Fibroblast of skin of abdomen (primary cell): ENCODE measurements at places on chromosomes 1 and 21.

GRCh38 chr1:202623075-202623474 lies 87.2 kb downstream of the SYT2 start:
- DNase-seq, result peak; percentile 63

- DNase-seq, result no peak
These were observed 98.4 kb upstream of the TARDBP start for GRCh38 chr1:10914056-10914455.

GRCh38 chr21:31846690-31847089 lies 26.1 kb upstream of the HUNK start:
- DNase-seq, result no peak

DNA sequence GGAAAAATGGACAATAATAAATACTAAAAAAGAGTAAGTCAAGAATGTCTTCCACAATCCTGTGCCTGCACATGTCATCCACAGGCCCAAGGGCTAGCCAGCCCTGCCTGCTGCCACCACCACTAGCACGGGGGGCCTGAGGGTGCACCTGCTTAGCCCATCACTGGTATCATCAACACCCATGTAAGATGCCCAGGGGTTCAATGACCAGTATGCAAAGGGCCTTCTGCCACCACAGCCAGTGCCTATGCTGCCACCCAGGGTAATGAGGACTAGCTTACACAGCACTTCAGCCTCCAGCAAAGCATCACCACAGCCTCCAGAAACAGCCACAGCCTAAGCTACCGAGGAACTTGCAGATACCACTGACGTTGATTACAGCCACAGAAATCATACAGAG lies 46.3 kb downstream of the POFUT2 start:
- DNase-seq, result no peak

GRCh38 chr1:159067699-159068621 lies 8.6 kb downstream of the AIM2 start:
- no peak for DNase-seq

DNA sequence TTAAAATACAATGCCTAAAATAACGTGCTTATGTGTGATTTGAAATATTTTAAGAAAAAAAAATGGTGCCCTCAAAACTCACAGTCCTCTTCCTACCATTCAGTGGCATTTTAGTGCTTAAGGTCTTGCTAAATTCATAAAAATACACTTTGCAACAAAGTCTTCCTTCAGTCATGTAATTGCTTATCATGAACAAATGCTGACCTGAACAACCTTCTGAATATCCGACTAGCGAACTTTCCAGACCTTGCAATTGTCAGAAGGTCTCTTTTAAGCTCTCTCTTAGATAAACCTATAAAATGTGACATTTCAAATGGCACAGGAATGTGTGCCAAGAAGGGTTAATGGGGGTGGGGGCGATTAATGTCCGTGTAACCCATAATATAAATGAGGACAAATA lies 858 bp downstream of the BRINP3 start:
- no peak for DNase-seq

- peak; percentile 74 for DNase-seq
These were observed 25.5 kb upstream of the MTMR11 start for GRCh38 chr1:149962039-149962647.

GRCh38 chr1:148307583-148308185 lies 155.6 kb upstream of the NBPF11 start:
- DNase-seq, result no peak

DNA sequence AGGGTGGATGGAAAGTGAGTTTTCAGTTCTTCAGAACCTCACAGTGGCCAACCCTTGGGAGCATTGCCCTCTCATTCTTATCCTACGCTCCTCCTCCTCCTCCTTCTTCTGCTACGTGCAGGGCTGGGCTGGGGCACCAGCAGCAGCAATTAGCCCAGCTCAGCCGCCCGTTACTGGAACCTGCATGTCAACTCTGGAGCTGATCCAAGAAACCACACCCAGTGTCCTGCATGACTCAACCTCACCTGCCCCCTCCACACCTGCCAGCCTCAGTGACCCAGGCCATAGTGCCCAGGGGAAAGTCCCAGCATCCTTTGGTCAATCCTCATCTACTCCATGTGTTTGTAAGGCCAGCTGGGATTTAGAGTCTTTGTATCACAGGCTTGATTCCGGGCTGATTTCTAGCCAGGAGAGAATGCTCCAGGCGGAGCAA lies 12.6 kb downstream of the ELF3 start:
- no peak for DNase-seq

GRCh38 chr1:22247527-22248245 lies 104.8 kb upstream of the WNT4 start:
- DNase-seq, result no peak

DNA sequence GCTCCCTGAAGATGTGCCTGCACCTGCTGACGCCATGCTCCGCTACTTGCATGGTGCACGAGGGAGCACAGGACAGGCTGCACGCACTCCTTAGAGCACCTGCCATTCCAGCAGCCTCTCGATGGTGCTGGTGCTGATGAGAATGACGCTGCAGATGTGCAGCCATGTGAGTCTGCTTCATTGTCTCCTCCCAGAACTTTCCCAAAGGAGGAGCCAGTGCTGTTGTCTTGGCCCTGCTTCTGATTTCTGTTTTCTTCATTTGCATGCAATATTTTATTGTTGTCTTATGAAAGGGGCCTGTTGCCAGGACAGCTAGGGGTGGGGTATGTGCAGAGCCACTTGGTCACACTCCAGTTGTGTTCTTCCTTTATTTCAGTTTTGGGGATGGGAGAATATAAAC lies 70.1 kb downstream of the PCBP3 start:
- no peak for DNase-seq

GRCh38 chr21:33682992-33683627 lies 40.8 kb downstream of the ITSN1 start:
- peak; percentile 93 for DNase-seq

- no peak for DNase-seq
These were observed 18.0 kb upstream of the OLIG1 start for GRCh38 chr21:33051925-33052324.

- no peak for DNase-seq
These were observed 3.8 kb upstream of the NBPF1 start for GRCh38 chr1:16617114-16617631.

DNA sequence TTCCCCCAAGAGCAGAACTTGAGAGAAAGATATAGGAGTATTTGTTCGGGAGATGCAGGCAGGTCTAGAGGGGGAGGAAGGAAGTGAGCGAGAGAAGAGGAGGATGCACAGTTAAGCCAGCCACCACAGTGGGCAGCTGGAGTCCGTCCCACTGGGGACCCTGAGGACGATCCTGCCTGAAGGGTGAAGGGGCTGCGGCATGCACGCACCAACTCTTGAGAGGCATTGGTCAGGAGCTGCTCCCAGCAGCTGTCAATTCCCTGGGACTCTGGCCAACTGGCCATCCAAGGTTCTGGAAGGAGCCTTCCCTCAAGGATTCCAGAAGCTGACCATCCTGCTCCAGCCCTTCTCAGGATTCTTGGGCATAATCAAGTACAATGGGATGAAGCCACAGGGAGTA lies 246.9 kb downstream of the MATN1 start:
- no peak for DNase-seq

DNA sequence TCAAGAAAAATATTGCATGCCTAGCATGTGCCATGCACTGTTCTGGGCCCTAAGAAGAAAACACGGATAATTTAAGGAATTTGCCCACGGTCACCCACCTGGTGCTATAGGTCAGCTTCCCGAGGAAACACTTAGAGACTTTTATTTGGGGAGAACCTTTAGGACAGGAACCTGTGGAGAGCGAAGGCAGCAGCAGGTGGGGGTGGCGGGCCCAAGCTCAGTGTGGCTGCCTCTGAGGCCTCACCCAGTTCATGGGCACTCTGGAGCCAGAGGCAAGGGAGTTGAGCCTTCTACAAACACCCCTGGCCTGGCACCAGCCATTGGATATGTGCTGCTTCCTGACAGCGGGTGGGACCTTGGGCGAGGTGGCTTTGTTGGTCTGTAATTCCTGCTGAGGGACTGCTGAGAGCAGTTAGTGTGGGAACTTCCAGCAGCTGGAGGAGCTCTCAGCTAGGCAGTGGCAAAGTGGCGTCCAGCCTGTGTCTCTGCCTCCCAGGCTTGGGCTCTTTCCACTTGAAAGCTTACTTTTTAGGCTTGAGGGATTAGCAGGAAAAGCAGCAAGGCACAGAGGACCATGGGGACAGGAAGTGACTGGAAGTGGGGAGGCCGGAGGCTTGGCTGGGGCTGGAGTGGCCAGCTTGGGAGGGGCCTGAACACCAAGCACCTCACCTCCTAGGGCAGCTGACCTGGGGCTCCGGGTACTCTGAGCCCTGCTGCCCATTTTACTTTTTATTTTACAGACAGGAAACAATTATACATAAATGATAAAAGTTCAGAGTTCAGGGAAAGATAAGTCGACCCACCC lies 19.1 kb downstream of the MRPL37 start:
- DNase-seq, result no peak

- DNase-seq, result no peak
These were observed 117.4 kb upstream of the RAB3GAP2 start for GRCh38 chr1:220389634-220390033.

GRCh38 chr21:41170442-41170841 lies 2.5 kb downstream of the BACE2 start:
- DNase-seq, result peak; percentile 27

- no peak for DNase-seq
These were observed 25.3 kb downstream of the KCND3 start for GRCh38 chr1:111963985-111964738.

DNA sequence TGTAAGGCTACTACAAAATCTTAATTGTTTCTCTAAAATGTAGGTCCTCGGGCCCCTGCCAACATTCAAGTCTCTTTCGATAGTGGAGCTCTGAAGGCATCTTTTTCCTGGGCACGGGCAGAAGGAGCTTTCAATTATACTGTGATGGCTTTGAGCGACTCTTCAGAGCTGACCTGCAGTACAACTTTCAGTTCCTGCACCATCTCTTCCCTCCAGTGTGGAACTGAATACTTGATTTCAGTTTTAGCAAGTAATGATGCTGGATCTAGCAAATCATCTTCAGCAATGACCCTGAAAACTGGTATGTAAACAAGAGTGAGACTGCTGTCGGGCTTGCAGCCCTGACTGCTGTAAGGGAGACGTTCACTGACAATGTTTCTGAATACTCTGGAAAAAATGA lies 9.6 kb downstream of the FNDC7 start:
- DNase-seq, result no peak

DNA sequence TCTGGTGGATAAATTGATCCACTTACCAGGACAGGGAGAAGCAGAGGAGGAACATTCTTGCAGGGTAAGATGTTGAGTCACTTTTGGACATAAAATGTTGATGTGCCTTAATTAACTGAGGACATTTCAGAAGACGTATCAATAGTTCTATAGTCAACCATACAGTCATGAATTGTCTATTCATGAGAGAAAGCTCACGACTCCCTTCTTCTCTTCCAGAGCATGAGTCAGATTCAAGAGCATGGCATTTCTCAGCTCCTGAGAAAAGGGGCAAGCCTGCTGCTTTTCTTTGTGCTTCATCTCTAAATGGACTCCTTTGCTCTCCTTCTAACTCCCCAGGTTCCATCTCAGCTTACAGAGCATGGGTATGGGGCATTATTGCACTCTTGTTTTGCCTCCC lies 55.7 kb downstream of the ADGRL4 start:
- no peak for DNase-seq

DNA sequence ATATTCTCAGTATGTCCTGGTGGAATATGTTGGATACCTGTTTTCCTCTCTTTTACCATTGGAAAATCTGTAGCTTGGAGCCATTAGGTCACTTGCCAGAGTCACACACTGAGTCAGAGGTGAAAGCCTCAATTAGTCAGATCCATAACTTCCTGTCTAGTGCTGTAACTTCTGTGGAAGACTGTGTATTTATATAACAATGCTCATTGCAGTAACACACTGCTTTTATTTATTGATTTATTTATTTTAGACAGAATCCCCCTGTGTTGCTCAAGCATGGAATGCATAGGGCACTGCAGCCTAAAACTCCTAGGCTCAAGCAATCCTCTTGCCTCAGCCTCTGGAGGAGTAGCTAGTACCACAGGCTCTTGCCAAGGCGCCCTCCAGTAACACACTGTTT lies 1.3 kb upstream of the DOCK7 start:
- DNase-seq, result peak; percentile 58

DNA sequence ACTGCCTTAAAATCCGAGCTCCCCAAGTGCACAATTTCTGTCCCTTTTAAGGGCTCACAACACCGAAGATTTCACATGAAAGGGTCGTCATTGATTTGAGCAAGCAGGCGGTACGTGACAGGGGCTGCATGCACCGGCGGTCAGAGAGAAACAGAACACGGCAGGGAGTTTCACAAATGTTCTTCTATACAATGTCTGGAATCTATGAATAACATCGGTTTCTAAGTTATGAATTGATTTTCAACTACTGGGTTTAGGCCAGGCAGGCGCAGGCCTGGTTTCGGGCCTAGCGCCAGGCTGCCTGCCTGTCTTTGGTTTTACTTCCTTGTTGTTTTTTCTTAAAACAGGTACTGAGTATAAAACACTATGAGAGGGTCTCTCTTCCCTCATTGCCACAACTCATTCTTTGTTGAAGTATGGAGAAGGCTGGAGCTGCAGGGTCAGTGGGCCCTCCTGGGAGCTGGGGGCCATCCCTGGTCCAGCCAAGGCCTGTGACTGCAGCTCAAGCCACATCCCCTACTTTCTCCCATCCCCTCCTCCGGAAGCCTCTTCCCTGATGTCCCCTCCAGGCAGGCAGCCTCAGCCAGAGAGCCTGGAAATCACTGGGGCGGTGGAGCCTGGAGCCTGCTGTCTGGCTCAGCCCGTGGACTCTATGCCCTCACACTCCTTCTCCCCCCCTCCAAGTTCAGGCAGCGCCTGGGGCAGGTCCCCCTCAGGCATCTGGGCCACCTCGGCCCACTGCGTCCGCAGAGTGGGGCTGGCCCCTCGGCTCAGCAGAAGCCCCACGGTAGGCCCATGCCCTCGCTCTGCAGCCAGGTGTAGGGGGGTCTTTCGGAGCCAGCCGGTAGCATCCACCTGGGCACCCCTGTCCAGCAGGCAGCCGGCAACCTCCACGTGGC lies 2.4 kb downstream of the ANKRD65 start:
- no peak for DNase-seq

GRCh38 chr1:7669559-7670311 lies 101.4 kb upstream of the VAMP3 start:
- peak; percentile 37 for DNase-seq

GRCh38 chr21:32383812-32384211 lies 9.0 kb downstream of the URB1 start:
- no peak for DNase-seq

DNA sequence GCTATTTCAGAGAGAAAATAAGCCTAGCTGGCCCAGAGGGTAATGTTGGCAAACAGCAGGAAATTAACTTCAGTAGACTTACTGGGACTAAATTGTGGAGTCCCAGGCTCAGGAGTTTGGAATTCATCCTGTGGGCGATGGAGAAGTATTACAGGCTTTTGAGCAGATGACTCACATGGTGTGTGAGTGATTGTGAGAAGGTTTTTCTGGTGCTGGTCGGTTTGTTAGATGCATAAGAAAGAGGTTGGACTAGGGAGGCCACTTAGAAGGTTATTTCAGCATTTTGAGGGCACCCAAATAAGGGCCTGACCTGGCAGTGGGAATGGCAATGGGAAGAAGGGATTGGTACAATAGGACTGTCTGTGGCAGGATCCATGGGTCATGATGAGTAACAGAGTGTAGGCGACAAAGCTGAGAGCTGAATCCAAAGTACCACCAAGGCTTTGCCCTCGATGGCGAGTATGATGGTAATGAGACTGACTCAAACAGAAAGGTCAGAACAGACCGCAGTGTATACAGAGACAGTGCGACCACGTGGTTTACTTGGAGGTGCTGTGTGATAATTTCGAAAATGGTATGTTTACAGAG lies 69.2 kb upstream of the KIF26B start:
- peak; percentile 96 for DNase-seq
